Skeletal muscle cell (primary cell): ENCODE measurements at places on chromosomes 7 and 10.

DNA sequence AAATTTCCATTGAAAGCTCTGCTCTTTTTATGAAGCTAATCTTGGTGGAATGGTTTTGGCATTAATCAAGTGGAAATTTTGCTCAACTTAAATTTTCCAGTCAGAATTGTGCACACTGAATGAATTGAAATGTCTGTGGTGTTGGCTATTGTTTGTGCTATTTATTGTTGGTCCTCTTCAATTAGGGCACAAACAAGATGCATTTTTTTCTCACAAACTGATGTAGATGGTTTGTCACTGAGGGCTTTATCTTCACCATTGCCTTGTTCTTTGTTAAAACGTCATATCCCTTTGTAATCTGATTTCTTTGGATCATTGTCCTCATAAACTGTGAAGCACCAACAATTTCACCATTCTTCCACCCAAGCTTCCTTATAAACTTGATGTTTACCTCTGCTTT is 152.1 kb upstream of the RHOBTB1 start:
- no peak for DNase-seq

DNA sequence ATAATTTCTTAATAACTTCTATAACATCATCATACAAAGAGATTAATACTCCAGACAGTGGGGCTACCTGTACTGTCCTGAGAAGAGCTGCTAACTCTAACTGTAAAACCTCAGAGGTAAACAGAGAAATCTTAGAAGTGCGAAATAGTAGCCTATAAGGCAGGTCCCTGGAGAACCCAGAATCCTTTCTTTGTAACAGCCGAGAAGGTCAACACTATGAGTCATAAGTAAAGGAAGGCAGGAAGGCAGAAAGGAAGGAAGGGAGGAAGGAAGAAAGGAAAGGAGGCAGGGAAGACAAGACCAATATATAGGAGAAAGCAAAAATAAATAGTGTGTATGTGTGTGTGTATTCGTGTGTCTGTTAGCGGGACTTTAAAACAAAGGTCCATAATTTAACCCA is 540.6 kb downstream of the ZWINT start:
- no peak for DNase-seq

GRCh38 chr7:40799-41750 is 151.3 kb upstream of the FAM20C start:
- DNase-seq = no peak

- DNase-seq = no peak
These were observed 34.9 kb downstream of the CALML3 start for GRCh38 chr10:5559642-5560141.

- no peak for DNase-seq
These were observed 73.3 kb downstream of the WIPF3 start for GRCh38 chr7:29879609-29880008.

- no peak for DNase-seq
These were observed 113.4 kb upstream of the CDK6 start for GRCh38 chr7:92949748-92950147.

GRCh38 chr7:98956937-98957336 is 78.6 kb downstream of the TRRAP start:
- DNase-seq = no peak
